IMR-90 (cell line): ENCODE measurements at places on chromosomes 1 and 21. TPM values are rescaled to one million over a fixed set of nuclear protein-coding genes. Genes with fewer than 3 reads are reported as not detected.

The SYT11 gene
- 37.8 and 43.7 TPM in 2 replicates for total RNA-seq

The SAMD11 gene
- total RNA-seq, result 5.9 and 6.9 TPM in 2 replicates

The HMGCS2 gene
- not detected in 2 replicates for total RNA-seq

The TPTE gene
- total RNA-seq, result not detected in 2 replicates

The KCNQ4 gene
- total RNA-seq, result not detected in 2 replicates

The OR6N1 gene
- total RNA-seq, result not detected in 2 replicates

The BOLA1 gene
- total RNA-seq, result 3.4 and 4.4 TPM in 2 replicates

The ZBTB37 gene
- 9.7 and 13.1 TPM in 2 replicates for total RNA-seq

The BNIPL gene
- total RNA-seq, result under 0.01 TPM in 1 of 2 replicates, not detected in the other

The NTMT2 gene
- not detected in 2 replicates for total RNA-seq

The FCGR1A gene
- total RNA-seq, result not detected in 2 replicates

The HSD3B1 gene
- not detected in 2 replicates for total RNA-seq

The ALX3 gene
- total RNA-seq, result not detected in 2 replicates

The ASAP3 gene
- 15.3 and 18.6 TPM in 2 replicates for total RNA-seq

The KLF17 gene
- 0.28 and 0.36 TPM in 2 replicates for total RNA-seq

The FAM72C gene
- total RNA-seq, result 0.72 and 0.83 TPM in 2 replicates

The KRTAP19-3 gene
- total RNA-seq, result not detected in 2 replicates

The TRPM2 gene
- not detected in 2 replicates for total RNA-seq

The SLC22A15 gene
- under 0.01 TPM in 2 replicates for total RNA-seq

The EXO1 gene
- 12.9 and 18.9 TPM in 2 replicates for total RNA-seq

The ST6GALNAC3 gene
- 0.56 and 1.3 TPM in 2 replicates for total RNA-seq

The FAAH gene
- under 0.01 TPM in 1 of 2 replicates, not detected in the other for total RNA-seq

The ETV3L gene
- not detected in 2 replicates for total RNA-seq

The BRDT gene
- not detected in 2 replicates for total RNA-seq

The PKLR gene
- total RNA-seq, result not detected in 2 replicates

The SPATA1 gene
- under 0.01 and 0.56 TPM in 2 replicates for total RNA-seq

The NHLH1 gene
- total RNA-seq, result not detected in 2 replicates

The SPRR2E gene
- not detected in 2 replicates for total RNA-seq

The MMP23B gene
- 1.1 and 1.4 TPM in 2 replicates for total RNA-seq

The MGST3 gene
- total RNA-seq, result 132 and 159 TPM in 2 replicates

The KRTAP26-1 gene
- not detected in 2 replicates for total RNA-seq

The ADGRL4 gene
- 3.2 and 8.6 TPM in 2 replicates for total RNA-seq

The B3GALT2 gene
- total RNA-seq, result 4.5 and 5.8 TPM in 2 replicates
